ENCODE measurements at places on chromosomes 7 and 10.

DNA sequence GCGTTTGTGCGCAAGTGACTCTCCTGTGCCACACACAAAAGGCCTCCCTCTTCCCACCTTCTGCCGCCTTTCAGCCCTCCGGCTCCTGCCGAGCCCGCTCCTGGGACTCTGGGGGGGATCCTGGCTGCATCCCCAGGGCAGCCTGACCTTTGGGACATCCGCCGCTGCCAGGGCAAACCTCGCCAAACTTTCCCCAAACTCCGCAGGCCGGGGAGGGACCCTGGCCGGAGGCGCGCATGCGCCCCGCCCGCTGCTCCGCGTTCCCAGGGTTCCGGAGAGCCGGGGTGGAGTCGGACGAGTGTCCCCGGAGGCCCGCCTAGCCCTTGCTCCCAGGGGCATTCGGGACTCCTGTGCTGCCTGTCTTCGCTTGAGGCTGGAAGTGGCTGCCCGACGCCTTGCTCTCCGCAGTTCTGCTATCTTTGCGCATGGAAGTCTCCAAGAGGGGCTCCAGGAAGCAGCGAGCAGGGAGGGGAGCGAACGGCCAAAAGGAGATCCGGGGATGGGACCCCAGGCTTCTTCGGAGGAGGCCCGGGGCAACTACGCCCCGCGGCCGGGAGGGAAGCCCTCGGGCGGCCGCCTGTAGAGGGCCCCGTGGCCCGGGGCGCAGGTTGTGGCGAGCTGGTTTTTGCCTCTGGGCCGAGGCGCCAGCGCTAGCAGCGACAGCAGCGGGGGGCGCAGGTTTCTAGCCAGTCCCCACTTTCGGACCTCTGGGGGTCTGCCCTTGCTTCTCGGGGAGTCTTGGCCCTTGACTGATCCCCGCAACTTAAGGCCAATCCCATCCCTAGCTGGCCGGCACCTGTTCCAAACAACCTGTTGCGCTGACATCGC, 7.0 kb downstream of the PTF1A start:
- no peak for DNase-seq

DNA sequence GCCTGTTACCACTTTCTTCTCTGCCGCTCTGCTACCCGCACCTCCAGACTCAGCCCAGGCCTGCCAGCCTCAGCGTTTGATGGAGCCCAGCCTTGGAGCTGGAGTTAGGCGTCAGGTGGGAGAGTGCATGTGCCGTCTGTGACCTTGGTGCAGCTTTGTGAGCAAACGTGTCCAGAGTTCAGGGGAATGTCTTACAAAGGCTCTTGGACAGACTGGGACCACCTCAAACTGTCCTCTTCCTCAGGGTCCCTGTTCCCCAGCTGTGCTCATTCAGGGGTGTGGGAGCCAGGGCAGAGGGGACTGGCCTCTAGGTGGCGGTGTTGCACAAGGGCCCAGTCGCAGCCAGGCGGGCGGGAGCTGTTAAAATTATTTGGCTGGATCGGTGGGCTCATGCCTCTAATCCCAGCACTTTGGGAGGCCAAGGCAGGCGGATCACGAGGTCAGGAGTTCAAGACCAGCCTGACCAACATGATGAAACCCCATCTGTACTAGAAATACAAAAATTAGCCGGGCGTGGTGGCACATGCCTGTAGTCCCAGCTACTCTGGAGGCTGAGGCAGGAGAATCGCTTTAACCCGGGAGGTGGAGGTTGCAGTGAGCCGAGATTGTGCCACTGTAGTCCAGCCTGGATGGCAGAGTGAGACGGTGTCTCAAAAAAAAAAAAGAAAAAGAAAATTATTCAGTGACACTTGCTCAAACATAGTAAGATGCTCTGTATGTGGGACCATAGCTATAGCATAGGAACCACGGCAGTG, 89.2 kb downstream of the ADCY1 start:
- DNase-seq = no peak

- no peak for DNase-seq
These were observed 42.4 kb upstream of the PHYHIPL start for GRCh38 chr10:59133841-59134593.

- no peak for DNase-seq
These were observed 35.4 kb downstream of the JMJD1C start for GRCh38 chr10:63430091-63430998.

DNA sequence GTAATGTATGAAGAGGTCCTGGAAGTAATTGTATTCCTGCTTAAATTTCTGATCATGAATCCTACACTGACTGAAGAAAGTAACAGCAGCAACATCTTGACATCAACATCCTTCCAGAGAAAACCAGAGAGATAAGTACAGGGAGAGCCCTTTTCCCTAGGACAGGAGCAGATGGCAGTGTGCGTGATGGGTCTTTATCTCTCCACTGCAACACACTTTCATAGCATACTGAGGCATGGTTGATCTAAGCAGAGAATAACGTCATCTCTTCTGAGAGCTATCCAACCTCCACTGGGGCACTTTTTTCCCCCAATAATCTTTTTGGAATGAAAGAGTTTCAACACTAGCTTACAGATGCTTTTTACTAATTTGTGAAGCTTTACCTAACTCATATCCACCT, 342 bp downstream of the OR2A25 start:
- no peak for DNase-seq
